ENCODE measurements at places on chromosomes 2 and 18. TPM values are rescaled to one million over a fixed set of nuclear protein-coding genes. Genes with fewer than 3 reads are reported as not detected.

GRCh38 chr2:239259173-239259572 is 141.6 kb downstream of the HDAC4 start:
- DNase-seq, result no peak

- no peak for DNase-seq
Measured at GRCh38 chr2:177254433-177255226, 9.9 kb downstream of the NFE2L2 start.

DNA sequence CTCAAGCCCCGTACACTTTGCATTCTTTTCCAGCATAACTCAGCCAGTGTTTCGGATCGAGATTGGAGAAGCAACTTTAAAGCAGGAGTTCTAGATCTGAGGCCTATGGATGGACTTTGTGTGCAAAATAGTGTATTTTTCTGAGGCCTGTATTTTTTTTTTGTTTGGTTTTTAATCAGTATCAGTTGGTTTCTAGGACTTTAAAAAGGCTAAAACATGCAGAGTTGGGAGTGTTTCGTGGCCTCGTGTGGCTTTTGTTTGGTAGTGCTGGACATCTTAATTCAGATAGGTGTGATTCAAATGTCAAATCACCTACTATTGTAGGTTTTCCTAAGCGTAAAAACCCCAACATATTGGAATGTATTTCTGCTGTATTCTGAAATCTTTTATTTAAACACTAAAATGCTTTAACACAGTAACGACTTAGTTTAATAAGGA is 282 bp upstream of the PUS10 start:
- no peak for DNase-seq

DNA sequence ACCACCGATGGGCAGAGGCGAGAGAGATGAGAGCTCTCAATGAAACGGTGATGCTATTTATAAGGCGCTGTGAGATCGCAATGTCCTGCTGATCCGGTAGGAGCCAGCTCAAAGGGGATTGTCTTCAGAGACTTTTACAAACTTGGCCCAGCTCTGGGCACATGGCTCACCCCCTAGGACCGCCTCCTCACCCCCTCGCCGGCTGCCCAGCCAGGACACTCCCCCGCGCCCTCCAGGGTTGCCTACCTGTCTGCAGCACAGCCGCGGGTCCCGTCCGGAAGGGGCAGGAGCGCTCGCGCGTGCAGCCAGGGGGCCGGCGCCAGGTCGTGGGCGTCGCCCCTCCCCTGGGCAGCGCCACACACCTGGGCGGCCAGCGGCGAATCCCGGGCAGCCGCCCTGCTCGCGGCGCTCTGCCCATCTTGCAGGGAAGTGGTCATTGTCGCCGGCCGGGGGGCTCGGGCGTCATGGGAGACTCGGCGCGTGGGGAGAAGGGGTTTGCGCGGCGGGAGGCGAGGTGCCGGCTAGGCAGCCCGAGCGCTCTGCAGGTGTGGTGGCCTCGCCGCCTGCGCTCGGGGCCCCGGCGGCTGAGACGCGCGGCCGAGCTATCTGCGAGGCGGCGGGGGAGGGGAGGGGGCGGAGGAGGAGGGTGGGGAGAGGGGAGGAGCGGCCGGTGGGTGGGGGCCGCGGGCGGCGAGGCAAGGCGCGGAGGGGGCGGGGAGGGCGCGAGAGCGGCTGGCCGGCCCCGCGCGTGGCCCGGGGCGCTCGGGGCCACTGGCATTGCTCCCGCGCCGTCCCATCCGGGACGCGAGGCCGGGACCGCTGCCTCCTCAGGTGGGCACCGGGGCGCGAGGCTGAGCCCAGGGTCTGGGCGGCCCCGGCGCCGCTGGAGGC is at the start of gene GRB14:
Gene GRB14 (minus strand): TSS at position 610 of the 891 bp plus-strand sequence. CDS start 173 bp downstream, at position 437.
- DNase-seq, result peak; percentile 91

GRCh38 chr2:122191331-122191730 is 435.9 kb downstream of the TSN start:
- DNase-seq, result peak; percentile 48

The FOXI3 gene
- total RNA-seq, result not detected

The DCC gene
- not detected for total RNA-seq

DNA sequence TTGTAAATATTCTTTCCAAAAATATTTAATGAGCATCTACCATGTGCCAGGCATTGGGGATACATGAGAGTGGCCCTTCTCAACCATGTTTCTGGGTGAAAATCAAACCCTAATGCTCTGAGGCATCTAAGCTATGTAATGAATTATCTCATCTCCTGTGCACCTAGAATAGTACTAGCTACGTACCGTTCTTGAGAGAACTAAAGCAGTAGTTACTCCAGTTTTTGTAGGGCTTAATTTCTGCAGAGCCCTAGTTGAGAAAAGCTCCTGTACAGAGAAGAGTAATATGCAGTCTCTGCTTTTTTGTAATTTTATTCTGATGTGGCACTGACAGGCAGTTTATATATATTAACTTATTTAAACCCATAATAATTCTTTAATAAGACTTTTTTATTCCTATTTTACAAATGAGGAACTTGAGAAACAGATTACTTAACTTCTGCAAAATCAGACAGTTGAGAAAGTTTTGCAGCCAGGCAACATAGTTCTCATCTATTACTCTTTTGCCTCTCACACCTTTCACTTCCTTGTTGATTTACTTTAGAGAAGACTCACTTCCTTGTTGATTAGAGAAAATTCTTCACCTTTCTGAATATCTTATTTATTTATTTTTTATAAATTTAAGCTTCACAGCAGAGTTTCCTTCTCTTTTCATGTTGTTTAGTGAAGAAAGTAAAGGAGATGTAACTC is 3.1 kb downstream of the SPOPL start:
- no peak for DNase-seq

GRCh38 chr2:9897331-9897737 is 54.1 kb downstream of the TAF1B start:
- no peak for DNase-seq

- DNase-seq, result no peak
Measured at GRCh38 chr18:33751613-33752221, 173.7 kb downstream of the ASXL3 start.

DNA sequence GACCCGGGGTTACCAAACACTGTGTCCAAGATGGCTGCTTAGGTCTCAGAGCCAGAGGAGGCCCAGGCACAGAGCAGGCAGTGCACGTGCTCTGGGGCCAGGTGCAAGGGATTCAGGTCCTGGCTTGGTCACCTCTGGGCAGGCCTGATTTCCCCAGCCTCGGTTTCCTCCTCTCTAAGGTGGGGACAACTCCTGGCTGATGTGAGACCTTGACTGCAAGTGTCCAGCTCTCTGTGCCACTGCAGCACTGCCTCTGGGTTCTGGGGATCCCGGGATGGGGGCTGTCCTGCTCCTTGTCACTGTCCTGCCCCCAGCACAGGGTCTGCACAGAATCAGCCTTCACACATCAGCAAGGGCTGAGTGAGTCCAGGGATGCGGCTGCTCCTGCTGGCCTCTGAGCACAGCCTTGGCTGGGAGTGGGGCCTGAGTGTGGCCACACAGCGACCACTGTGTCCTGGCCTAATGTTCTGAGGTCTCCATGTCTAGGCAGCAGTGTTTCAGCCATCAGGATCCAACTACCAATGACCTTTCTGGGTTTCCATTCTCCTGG is 170.2 kb upstream of the HDAC4 start:
- no peak for DNase-seq

GRCh38 chr18:58026395-58026794 is 17.6 kb upstream of the NEDD4L start:
- no peak for DNase-seq

- DNase-seq, result no peak
Measured at GRCh38 chr18:75081486-75081885, 127.5 kb downstream of the PTGR3 start.

The MROH2A gene
- total RNA-seq, result 0.98 TPM

GRCh38 chr2:150944315-150944714 is 317.3 kb downstream of the RBM43 start:
- DNase-seq, result no peak

- DNase-seq, result no peak
Measured at GRCh38 chr2:147030966-147031720, 813.7 kb upstream of the ACVR2A start.

DNA sequence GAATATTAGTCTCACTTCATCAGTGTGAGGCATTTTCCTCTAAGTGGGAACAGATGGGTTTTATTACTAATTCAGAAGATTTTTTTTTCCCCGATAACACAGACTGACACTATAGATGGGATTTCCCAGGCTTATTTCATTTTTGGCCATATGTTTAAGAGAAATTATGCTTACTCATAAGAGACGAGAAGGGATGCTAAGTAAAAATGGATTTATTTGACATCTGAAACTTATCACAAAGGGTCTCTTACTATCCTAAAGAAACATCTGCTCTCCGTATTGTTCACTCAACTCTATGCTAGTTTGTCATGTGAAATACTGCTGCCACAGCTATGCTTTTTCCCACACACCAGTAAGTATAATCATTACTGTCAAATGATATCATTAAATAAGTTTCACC is 1476.3 kb downstream of the LRP1B start:
- DNase-seq, result no peak

DNA sequence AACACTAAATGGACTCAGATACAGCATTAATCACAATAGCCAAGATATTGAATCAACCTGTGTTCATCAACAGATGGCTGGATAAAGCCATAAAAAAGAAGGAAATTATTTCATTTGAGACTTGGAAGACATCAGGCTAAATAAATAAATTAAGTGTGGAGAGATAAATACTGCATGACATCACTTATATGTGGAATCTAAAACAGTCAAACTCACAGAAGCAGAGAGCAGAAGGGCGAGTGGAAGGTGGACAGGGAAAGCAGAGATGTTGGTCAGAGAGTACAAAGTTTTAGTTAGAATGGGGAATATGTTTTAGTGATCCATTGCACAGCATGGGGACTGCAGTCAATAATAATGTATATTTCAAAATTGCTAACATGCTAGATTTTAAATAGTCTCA is 207.2 kb downstream of the VAPA start:
- no peak for DNase-seq

Measured in right lobe of liver (tissue), 6 donors.